ENCODE measurements at places on chromosomes 2 and 18.

DNA sequence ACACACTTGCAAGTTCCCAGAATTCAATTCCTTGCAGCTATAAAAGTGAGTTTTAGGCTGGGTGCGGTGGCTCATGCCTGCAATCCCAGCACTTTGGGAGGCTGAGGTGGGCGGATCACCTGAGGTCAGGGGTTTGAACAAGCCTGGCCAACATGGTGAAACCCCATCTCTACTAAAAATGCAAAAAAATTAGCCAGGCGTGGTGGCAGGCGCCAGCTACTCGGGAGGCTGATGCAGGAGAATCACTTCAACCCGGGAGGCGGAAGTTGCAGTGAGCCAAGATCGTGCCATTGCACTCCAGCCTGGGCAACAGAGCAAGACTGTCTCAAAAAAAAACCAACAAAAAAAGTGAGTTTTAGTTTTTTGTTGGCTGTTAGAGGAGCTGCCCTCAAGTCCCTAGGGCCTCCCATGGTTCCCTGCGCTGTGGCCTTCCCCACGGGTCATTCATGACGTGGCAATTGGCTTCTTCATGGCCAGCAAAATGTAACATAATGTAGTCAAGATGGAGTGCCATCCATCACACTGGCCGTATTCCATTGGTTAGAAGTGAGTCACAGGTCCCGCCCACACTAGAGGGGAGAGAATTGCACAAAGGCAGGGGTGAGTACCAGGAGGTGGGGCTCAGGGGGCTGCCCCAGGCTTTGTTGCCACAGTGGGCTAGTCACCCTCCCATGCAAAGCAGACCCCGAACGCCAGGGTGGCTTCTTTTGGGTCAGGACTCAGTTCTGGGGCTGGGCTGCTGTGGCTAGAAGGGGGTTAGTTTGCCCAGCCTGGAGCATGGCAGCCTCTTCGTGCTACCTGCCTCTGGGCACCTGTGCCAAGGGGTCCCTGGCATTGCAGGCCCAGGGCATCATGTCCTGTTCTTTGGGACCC lies 37.7 kb upstream of the INHBB start:
- DNase-seq: no peak

- DNase-seq: no peak
These were observed 211.3 kb upstream of the HAAO start for GRCh38 chr2:43003702-43004101.

DNA sequence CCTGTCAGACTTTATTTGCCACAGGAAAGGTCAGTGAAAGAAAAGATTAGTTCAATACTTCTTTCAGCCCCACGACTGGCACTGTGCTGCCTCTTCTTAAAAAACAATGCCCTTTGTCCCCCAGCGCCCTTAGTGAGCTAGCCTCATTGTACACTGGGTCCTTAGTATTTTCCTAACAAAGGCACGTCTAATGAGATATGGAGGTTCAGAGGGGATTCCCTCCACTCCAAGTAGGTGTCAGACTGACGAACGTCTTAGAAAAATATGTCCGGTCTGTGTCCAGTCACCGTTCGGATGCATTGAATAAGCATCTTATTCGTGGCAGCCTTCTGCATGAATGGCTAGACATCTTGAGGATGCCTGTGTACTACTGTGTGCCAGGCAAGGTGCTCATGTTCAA lies 1.1 kb downstream of the FECH start:
- DNase-seq: no peak

DNA sequence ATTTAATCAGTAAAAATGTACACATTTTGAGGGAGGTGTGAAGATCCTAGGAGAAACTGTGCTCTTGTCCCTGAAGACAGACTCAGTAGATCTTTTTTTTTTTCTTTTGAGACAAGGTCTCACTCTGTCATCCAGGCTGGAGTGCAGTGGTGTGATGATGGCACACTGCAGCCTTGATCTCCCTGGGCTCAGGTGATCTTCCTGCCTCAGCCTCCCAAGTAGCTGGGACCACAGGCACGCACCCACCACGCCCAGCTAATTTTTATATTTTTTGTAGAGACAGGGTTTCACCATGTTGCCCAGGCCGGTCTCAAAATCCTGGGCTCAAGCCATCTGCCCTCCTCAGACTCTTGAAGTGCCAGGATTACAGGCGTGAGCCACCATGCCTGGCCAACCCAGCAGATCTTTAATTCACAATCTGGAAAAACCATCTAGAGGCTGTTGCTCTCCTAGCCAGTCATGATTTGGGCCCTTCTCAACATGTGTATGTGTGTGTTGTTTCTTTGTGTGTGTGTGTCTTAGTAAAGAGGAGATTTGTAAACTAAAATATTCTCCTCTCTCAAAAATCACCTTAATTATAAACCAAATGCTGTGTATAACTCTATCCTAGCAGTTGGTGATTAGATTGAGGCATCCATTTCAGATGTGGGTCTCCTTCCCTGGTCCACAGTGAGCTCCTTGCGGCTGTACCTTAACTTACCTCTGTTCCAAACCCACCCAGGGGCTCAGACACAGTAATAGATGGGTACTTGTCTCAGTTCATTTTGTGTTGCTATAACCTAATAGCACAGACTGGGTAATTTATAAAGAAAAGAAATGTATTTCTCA lies 3.9 kb upstream of the MYCN start:
- DNase-seq: no peak

DNA sequence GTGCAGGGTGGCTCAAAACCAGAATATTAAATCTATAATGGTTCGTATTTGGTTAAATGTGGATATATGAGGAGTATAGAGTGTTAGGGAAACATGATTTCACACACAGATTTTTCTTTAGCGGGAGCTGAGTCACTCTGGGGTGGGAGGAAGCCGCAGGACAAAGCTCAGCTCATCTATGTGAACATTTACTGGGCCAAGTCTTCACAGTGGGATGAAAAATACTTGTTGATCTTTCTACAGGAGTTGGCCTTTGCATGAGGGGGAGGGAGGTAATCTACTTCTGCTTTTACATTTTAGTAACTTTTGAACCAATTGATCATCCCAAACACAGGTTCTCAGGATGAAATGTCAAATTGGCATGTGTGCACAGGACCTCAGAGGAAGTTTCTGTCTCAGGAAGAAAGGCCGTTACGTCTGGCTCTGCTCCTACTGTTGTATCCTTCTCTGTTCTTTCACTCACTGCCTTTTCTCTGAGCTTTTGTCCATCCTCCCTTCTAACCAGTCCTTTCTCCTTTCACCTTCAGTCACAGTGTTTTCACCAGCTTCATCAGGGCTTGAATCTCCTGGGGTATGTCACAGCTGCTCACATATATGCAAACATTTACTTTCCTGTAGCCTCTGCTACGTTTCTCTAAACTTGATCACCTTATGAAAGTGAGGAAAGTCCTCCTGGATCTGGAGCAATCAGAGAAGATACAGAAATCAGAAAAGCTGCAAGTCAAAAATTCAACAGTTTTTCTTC lies 943.3 kb upstream of the FANCL start:
- no peak for DNase-seq

- no peak for DNase-seq
These were observed 94.4 kb upstream of the MEIS1 start for GRCh38 chr2:66340521-66340920.

DNA sequence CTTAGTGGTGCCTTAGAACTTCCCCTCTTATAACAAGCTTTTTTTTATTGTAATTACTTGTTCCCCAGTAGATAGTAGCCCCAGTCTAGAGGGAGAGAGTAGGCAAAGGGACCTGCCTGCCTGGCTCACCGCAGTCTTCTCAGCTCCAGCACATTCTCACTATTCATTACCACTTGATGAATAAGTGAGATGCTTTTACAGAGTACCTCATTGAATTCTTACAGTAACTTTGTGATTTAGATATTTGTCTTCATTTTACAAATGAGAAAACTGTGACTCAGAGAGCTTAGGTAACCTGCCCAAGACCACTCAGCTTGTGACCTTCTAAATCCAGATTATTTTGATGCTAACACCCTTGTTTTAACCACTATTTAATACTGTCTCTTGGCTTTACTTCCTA lies 77.8 kb downstream of the CHRNA1 start:
- no peak for DNase-seq

DNA sequence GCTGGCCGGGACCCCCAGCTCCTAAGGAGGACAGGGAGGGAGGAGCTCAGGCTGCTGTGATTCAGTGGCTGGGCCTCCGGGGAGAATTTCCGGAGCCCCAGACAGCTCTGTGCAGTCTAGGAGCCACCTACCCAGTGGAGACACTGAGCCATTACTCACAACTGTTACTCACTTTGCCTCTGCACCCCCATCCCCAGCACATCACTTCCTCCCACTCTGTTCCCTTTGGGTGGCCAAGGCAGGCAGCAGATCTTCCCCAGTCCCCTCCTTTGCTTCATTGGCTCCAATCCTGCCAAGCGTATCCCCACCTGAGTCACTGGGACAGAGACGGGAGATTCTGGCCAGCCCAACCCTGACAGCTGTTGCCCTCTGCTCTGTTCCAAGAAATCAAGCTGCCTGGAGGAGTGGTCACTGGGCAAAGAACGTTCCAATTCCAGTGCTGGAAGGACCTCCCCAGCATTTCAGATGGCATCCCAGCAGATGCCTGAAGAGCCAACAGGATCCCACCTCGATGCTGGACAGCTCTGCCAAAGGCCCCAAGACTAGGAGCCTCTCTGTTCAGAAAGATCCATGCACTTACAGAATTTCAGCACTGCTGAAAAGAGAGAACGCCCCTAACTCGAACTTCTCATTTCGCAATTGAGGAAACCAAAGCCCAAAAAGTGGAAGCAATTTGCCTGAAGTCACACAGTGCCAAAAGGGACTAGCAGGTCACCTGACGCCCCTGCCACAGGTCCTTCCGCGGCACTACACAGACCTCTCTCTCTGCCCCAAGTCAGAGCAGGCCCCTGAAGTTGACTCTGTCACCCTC lies 68.3 kb downstream of the TNS1 start:
- DNase-seq: no peak

- no peak for DNase-seq
These were observed 115.8 kb downstream of the TTC27 start for GRCh38 chr2:32743480-32744236.

- peak; percentile 20 for DNase-seq
These were observed 99.0 kb downstream of the PLEKHM3 start for GRCh38 chr2:207926133-207926988.

DNA sequence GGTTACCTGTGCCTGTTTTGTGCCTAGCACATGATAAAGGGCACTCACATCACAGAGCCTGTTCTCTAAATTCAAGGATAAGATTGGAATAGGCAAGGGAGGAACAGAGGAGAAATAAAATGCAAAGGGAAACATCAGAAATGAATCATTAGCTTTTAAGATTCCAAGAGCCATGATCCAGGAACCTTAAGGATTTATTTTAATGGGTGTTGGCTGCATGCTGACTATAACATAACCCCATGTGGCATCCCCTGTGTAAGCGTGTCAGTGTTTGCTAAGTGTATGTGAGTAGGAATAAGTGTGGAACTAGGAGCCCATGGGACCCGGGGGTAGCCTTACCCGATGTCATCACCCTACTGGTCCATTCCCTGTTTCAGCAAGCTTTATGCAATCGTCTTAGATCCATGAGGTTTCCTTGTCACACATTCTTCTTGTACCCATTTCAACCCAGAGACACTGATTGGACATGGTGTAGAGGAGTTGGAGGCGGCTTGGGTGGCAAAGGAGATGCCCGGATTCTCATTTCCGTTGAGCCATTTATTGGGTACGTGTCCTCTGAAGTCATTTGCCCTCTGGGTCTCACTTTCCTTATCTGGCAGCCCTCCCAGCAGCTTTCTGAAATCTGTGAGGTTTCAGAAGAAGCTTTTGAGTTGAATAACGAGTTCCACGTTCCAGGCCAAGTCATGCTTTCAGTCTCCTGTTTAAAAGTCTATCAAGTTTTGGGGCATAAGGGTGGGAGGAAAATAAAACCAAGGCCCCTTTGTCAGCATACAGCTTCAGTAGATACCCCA lies 117.0 kb downstream of the MGAT5 start:
- DNase-seq: no peak

- DNase-seq: no peak
These were observed 124.3 kb upstream of the AQP4 start for GRCh38 chr18:26989842-26990241.

DNA sequence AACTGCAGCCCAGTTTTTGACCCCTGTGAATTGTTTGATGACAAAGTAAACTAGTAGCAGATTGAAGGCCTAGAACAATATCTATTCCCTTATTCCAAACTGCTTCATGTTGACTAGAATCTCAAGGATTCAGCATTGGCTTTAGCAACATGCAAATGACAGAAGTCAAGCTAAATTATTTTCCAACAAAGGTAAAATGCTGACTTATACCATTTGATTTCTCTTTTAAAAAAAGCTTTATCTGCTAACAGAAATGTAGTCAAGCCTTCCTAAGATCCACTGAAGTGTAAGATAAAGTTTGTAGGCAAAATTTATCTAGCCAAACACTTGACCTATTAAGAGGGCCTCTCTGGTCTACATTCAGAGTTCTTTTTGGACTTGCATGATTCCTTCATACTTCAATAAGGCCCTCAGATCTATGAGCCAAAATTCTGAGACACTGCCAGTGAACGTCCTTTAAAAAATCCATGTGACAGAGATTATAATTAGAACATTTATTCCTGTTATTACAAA lies 9.5 kb upstream of the CYBRD1 start:
- no peak for DNase-seq

DNA sequence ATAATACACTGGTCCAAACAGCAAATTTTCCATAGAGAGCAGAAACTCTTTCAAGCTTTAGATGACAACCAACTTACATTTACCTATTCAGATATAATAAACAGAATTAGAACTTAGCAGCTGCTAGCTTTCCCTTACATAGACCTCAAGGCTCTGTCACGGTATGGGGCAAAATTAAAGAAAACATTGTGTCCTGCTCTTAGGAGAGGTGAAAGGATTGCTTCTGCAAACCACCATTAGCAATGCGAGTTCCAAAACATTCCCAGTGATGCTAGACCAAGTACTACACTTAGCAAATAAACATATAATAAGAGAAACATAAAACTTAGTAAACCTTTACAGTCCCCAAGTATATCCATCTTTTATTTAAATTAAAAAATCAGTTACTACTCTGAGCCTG lies 183.3 kb downstream of the CAMKMT start:
- DNase-seq: no peak

DNA sequence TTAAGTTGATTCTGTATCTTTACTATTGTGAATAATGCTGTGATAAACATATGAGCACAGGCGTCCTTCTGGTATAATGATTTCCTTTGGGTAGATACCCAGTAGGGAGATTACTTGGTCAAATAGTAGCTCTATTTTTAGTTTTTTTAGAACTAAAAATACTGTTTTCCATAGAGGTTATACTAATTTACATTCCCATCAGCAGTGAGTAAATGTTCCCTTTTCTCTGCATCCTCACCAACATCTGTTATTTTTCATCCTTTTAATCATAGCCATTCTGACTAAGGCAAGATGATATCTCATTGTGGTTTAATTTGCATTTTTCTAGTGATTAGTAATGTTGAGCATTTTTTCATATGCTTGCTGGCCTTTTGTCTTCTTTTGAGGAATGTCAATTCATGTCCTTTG lies 35.1 kb downstream of the PMS1 start:
- no peak for DNase-seq

DNA sequence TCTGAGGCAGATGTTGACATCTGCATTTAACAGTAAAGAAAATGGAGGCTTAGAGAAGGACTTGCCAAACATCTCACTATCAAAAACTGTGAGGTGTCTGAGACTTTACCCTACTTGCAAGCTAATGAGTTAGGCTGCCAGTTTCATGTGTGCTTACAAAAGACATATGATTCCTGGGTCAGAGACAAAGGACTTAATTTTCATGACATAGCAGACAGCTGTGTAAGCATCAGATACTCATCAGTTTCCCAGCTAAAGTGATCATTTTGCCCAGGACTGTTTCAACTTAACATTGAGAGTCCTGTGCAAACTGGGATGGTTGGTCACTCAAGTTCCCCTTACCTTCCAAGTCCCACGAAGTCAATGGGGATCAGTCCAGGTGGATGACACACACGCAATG lies 18.9 kb upstream of the DAPL1 start:
- DNase-seq: no peak

GRCh38 chr18:52431683-52432082 lies 91.7 kb downstream of the DCC start:
- no peak for DNase-seq
